ENCODE measurements at places on chromosomes 1 and 21.
A peak's percentile ranks its signal among the peaks of the same experiment; 100 is the strongest.

- DNase-seq = no peak
Measured at GRCh38 chr1:109901141-109901523, 9.5 kb upstream of the CSF1 start.

DNA sequence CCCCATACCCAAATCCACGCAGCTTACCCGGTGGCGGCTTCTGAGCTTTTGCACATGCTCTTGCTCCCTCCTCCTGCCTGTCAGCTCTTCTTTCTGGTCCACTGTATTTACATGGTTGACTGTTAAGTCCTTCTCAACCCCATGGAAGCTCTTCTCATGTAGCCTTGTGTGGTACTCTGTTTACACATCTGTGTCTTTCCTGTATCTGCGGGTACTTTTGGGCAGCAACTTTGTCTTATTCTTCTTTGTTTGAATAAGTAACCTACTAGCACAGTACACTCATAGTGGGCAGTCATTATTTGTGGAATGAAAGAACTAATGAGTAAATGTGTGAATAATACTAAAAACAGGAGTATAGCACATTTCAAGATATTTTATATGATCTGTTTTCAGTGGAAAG, 88.5 kb upstream of the GPR88 start:
- no peak for DNase-seq

DNA sequence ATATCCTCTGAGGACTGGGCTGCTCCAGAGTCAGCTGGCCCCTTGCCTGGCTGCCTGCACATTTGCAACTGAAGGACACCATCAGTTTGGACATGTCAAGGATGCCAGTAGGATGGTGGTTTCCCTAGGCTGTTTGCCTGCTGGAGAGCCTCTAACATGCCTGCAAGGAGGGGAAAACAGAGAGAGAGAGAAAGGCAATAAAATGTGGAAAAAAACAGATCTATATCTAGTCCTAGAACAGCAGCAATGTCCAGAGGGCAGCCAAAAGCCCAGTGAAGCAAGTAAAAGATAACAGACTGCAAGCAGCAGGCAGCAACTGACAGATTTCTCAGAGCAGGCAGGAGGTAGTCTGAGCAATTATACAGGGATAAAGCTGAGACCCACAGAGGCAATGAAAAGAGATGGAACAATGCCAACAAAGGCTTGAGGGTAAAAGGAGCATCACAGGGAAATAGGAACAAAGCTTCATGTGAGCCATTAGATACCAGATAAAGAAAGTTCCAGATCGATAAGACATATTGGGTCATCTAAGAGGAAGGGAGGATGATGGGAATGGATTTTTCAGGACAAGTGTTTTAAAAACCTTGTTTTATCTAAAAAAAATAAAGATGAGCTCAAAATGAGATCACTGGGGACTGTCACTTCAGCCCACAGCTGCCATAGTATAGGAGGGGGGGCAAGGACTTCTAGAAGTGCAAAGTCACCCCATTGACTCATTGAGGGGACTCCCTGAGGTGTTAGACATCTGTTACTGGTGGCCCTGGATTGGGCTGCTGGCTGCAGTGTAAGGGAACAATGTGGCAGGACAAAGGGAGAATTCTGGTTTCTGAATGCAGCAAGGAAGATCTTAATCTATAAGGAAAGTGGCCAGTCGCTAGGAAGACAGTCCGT, 38.6 kb upstream of the GADD45A start:
- DNase-seq = peak; percentile 20

DNA sequence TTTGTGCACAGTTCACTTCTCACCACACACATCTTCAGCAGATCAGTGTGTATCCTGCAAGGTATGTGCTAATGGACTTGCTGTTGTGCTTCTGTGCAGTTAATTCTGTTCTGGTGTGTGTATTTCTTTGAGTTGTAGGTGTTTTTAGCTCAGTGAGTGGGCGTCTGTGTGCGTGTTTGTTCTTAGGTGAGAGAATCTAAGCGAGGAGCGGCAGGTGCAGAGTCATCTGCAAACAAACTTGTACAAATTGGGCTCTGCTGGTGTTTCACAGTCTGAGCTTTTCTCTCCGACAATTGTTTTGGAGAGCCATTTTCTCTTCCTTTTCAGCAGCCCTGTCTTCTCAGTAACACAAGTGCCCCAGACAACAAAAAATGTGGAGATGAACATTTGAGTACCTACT, 43.6 kb downstream of the ACP6 start:
- no peak for DNase-seq

DNA sequence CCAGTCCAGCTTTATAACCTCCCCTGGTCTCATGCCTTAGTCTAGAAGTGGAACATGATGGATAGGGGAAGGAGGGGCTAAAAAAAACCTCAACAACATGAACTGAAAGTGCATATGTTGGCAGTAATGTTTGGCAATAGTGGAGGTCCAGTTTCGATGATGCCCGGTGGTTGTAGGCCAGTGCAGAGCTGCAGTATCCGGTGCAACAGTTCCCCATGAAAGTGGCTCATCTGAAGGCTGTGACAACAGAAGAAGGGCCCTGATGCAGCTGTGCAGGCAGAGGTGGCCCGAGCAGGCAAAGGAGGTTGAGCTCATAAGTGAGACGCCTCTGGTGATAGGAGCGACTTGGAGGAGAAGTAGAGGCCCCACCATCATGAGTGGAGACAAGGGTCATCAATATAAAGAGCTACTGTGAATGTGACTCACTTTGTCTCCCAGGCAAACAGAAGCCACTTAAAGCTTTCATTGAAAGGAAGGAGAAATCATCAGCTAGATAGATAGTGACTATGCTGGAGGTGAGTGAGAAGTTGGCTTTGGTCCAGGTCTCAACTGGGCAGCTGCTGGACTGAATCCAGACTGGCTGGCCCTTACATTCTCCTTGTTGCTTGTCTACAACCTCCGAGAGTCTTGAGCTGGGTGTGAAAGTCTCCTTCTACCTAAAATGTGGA, 10.2 kb upstream of the CREG1 start:
- DNase-seq = peak; percentile 34

DNA sequence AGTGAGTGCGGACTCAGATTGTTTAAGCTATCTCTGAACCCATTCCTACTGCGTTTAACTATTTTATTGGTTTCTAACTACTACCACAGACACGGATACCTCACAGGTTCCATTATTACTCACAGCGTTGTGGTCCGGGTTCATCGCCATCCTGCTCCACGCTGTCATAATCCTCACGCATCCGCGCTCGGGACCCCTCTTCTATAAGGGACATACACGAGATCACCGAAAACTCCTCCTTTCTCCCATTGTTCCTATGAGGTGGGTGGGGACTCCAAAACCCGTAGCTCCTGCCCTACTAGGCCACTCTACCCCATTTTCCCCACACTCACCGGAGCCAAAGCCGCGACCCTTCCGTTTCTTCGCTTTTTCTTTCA, 610 bp downstream of the RBM8A start:
- DNase-seq = no peak

- DNase-seq = no peak
Measured at GRCh38 chr1:61255358-61255703, 173.0 kb downstream of the NFIA start.

DNA sequence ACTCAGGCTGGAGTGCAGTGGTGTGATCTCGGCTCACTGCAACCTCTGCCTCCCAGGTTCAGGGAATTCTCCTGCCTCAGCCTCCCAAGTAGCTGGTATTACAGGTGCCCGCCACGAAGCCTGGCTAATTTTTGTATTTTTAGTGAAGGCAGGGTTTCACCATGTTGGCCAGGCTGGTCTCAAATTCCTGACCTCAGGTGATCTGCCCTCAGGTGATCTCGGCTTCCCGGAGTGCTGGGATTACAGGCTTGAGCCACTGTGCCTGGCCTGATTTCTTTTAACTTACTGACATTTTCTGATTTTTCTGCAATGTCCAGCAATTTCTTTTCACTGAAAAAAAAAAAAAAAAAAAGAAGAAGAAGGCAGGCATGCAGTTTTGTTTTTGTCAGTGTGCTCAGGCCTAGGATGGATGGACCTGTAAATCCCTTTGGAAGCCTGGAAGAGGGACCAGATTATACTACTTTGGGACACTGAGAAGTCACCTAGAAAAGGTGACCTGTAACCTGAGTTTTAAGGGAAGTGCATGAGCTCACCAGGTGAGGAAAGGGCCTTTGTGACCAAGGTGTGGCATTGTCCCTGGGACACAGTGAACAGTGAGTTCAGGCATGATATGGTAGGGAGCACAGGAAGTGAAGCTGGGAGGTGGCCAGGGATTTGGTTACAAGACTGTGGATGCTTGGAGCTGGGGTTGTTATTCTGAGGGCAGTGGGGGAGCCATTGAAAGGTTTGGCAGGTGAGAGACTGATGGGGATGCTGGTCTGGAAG, 2.7 kb upstream of the TMEM61 start:
- DNase-seq = no peak

DNA sequence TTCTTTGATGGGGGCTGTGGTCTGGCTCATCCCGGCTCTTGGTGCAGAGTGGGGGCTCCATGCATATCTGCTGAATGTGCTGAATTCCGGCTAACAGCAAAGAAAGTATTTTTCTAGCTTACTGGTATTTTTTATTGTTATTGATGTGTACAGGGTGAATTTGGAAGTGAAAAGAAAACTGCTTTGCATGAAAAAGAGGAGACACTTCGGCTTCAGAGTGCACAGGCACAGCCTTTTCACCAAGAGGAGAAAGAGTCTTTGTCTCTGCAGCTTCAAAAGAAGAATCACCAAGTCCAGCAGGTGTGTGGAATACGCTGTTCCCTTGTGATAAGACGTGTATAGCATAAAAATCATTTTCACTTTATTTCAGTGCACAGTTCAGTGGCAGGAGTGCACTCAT, 57.6 kb downstream of the PCNT start:
- no peak for DNase-seq

- no peak for DNase-seq
Measured at GRCh38 chr1:219430419-219430818, 182.5 kb downstream of the ZC3H11B start.

DNA sequence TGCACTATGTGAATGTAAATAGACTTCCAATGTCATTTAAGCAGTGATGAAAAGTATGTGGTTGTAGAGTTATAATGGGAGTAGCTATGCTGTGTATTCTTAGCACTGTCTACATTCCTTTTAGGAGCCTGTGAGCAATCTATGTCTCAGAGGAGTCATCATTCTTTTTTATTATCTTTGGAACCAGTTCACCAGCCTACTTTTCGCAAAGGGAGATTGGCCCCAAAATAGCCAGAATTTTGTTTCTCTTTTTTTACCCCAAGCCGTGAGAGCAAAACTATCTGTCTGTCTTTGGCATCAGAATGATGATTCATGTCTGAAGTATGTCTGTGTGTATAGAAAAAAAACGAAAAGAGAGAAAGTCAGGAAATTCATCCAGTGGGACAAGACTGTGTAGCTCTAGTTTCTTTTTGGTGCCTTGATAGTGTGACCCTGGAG, 44.2 kb downstream of the OSBPL9 start:
- no peak for DNase-seq

DNA sequence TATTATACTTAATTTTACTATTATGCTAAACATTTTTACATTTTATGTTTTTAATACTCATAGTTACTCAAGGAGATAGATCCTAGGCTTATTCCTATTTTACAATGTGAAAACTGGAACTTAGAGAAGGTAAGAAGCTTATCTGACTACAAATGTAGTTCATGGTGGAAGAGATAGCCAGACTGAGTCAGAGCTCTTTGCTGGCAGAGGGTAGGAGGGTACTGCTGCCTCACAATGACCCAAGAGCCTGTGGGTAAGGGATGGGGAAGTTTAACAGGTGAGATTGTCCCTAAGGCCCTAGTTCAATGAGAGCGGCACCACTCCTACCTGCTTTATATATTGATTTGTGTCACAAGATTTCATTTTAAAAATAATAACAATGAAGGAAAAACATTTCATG, 34.1 kb upstream of the NEK7 start:
- DNase-seq = no peak

- no peak for DNase-seq
Measured at GRCh38 chr1:12182410-12182984, 15.7 kb downstream of the TNFRSF1B start.

- no peak for DNase-seq
Measured at GRCh38 chr1:203026666-203027663, 674 bp downstream of the PPFIA4 start.

DNA sequence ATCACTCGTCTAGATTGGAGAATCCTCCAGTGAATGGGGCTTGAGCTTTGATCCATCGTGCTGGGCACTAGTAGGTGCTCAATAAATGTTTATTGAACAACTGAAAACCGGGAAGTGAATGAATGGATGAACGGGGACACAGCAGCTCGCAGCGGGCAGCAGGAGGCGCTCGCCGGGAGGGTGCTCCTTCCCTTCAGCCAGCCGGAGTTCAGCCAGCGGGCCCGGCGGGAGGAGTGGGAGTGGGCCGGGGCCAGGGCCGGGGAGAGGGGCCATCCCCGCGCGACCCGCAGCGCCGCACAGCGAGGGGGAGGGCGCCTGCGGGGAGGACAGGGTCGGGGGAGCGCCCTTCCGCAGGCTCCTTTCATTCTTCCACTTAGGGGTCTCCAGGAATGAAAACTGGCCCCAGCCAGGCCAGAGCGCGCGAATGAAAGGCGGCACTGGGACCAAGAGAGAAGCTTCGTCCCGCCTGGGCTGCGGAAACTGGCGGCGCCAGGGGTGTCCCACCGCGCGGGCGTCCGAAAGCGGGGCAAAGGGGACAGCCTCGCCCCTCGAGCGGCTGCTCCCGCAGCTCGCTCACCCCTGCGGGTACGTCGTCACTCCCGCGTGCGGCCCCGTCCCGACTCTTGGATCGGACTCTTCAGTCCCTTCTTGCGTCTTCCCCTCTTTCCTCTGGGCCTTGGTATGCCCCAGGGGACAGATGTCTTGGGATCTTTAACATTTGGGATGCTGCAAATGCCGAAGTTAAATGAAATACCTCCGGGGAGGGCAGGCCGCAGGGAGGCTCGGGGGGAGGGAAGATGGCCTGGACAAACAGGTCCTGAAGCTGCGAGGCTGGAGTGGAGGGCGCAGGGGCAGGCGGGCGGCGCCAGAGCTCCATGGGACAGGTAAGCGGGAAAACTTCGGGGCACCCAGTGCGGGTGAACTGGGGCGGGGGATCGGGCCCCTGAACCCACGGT, 3.6 kb upstream of the INAVA start:
- DNase-seq = no peak

GRCh38 chr1:63836830-63837229, 63.0 kb downstream of the ROR1 start:
- DNase-seq = no peak

- DNase-seq = no peak
Measured at GRCh38 chr1:171256940-171257606, 8.8 kb downstream of the FMO1 start.

GRCh38 chr1:63777286-63777685, 3.5 kb downstream of the ROR1 start:
- no peak for DNase-seq

- DNase-seq = no peak
Measured at GRCh38 chr21:45506241-45506817, 35.9 kb downstream of the SLC19A1 start.

DNA sequence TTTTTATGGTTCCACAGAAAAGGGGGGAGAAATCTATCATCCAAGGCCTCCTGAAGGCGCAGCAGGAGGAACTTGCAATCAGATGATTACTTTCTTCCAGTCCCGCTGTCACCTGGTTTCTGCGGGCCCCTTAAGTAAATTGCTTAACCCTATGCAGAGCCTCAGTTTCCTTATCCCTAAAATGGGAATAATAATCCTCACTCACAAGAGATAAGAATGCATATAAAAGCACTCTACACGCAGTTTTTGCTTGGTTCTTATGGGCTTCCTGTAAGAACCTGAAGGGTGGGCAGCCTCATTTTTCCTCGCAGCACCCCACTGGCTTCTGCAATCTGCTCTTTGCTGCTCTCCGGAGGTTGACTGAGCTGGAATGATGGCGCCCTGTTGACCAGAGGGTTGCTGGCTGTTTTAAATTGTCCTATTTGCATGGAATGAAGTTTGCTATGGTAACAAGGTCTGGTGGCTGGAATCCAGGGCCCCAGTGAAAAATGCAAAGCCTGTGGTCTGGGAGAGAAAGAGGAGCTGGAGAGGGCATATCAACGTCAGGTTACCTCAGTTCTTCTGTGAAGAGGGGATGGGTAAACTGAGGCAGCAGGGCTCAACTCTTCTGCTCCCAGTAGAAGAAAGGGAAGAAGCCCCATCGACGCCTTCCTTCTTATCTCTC, 1.0 kb upstream of the KAZN start:
- DNase-seq = no peak
